Chondrocyte (in vitro differentiated cells): ENCODE measurements at places on chromosomes 11 and 22. TPM values are rescaled to one million over a fixed set of nuclear protein-coding genes. Genes with fewer than 3 reads are reported as not detected.

- no peak for DNase-seq
Measured at GRCh38 chr11:35792148-35792845, 129.7 kb downstream of the TRIM44 start.

DNA sequence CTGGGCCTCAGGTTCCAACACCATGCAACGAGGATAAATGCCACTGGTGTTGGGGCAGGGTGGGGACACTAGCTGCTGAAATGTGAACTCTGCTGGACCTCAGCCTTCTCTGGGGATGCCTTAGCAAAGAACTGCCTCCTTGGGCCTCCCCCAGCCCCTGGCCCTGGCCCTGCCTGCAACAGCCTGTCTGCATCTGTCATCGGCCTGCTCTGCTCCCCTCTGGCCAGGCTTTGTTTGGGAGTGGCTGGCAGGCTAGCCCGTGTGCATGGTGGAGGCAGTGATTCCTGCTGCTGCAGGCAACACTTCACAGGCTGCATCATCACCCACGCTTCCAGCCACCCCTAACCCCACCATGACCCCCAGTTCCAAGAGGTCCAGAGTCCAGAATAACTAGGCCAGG is 11.5 kb upstream of the MYOD1 start:
- no peak for DNase-seq

DNA sequence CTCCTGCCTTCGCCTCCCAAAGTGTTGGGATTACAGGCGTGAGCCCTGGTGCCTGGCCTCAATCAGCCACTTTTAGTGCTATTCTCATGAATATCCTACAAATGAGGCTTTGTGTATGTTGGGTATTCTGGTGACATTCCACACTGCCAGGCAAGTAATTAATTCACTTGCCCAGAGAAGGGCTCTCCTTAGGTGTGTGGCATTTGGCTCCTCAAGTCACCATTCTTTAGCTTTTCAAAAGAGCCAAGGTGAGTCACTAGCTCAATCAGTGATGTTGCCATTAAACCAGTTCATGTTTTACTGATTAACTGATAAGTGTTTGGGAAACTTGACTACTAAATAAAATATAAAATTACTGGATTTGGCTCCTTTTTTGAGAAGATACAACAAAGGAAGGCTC is 52.2 kb downstream of the SLC25A17 start:
- DNase-seq: no peak

DNA sequence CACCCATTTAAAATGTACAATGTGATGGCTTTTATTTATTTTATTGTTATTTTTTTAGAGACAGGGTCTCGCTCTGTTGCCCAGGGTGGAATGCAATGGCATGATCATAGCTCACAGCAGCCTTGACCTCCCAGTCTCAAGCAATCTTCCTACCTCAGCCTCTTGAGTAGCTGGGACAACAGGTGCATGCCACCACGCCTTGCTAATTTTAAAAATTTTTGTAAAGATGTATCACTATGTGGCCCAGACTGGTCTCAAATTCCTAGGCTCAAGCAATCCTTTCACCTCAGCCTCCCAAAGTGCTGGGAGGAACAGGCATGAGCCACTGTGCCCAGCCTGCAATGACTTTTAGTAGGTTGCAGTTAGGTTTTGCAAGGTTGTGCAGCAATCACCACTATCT is 14.3 kb downstream of the CLDN5 start:
- DNase-seq: no peak

DNA sequence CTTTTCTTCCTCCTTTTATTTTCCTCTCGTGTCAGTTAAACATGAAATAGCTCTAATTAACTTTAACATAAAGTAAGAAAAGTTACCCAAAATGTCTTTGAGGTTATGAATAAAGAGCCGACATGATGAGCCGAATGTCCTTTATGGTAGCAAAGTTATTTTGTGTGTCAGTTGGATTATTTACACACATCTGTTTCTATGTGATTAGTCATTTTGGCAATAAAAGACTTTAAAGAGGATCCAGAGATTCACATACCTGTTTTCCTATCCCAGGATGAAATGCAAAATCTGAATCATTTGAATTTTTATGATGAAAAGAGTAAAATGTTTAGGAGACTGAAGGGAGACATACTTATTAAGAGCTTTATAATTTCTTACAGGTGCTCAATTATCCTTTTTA is 34.0 kb upstream of the TECTA start:
- DNase-seq: no peak

DNA sequence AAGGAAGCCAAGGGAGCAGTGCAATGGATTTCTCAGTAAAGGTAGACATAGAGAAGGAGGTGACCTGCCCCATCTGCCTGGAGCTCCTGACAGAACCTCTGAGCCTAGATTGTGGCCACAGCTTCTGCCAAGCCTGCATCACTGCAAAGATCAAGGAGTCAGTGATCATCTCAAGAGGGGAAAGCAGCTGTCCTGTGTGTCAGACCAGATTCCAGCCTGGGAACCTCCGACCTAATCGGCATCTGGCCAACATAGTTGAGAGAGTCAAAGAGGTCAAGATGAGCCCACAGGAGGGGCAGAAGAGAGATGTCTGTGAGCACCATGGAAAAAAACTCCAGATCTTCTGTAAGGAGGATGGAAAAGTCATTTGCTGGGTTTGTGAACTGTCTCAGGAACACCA is 6.6 kb downstream of the TRIM22 start:
- DNase-seq: no peak

GRCh38 chr22:44573451-44573850 is 75.4 kb upstream of the RTL6 start:
- no peak for DNase-seq

DNA sequence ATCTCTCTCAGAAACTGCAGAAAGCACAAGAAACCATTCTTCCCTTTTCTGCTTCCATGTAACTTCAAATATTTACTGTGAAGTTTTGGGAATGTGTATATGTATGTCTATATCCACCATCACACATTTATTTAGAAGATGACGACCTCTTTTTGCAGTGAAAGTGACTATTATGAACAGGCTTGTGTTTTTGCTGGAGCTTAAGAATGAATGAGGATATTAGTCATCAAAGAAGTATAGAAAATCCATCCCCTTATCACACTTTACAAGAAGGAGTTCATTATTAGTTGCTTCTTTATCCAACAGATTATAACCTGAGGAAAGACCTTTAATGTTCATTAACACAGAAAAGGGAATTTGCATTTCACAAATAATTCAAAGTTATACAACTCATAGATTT is 21.1 kb upstream of the SLC5A12 start:
- no peak for DNase-seq

Gene ESRRA
- 25.6 to 30.7 TPM (median 29.6 TPM) in 3 replicates for total RNA-seq

Gene OLFML1
- 11.1 to 69.3 TPM (median 12.3 TPM) in 3 replicates for total RNA-seq
